ENCODE measurements at places on chromosomes 6 and 20. TPM values are rescaled to one million over a fixed set of nuclear protein-coding genes. Genes with fewer than 3 reads are reported as not detected.

RHAG gene
- total RNA-seq, result not detected

DNA sequence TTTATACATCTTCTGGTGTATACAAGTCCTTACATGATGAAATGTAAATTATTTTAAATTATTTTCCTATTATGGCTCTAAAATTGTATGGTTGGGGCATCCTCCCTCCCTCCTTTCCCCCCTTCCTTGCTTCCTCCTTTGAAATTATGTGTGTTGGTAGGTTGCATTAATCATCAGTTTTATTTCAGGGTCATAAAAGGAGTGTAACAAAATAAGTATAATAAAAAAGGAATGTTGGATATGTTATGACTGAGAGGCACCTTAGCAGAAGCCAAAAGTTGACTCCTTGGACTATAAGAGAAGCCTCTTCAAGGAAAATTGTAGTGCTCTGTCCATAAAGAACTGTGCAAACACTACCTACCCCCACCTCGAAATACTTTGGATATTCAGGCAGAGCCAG, 46.6 kb upstream of the PTPRK start:
- DNase-seq, result no peak

- DNase-seq, result peak; percentile 75
Measured at GRCh38 chr6:62285612-62286469, at the start of gene KHDRBS2. Gene KHDRBS2, minus strand, starts transcription at chr6:62286225.

DNA sequence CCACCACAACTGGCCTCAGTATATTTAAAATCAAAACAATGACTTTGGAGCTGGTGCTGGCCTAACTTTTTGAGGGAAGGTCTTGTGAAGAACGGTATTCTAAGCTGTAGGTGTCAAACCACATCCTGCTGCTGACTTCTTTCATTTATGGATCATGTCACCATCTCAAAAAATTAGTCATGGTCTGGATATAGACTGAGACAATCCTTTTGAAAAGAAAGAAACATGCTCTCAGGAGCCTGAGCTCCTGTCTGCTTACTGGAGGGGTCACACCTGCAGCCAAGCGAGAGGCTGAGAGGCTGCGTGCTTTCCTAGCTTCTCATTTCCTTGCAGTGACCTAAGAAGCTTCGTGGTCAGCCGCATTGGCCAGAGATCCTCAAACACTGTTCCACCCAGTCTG, 55.2 kb downstream of the TIAM2 start:
- no peak for DNase-seq

GRCh38 chr6:18509871-18510643, 122.9 kb downstream of the RNF144B start:
- no peak for DNase-seq

DNA sequence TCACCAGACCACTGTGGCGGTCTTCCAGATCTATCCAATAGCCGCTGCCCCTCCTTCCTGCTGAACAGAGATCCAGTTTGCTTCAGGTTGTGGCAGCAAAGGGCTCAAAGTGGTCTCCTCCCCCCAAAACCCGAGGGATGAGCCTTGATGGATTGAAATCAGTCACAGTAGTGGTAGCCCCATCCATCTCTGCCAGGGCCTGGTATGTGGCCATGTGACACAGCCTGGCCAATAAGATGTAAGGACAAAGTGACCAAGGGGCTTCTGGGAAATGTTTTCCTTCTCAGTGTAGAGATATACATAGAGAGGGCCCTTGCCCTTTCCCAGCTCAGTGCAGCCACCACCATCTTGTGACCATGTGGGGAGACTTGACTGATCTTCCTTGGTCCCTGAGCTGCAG, 4.1 kb upstream of the ARMC2 start:
- no peak for DNase-seq

PNLDC1 gene
- total RNA-seq, result not detected
